ENCODE measurements at places on chromosomes 1 and 21.

- DNase-seq, result no peak
These were observed 3.4 kb upstream of the EEIG2 start for GRCh38 chr1:108556499-108556898.

- peak; percentile 89 for DNase-seq
These were observed 12.3 kb upstream of the GSTM4 start for GRCh38 chr1:109643385-109644230.

DNA sequence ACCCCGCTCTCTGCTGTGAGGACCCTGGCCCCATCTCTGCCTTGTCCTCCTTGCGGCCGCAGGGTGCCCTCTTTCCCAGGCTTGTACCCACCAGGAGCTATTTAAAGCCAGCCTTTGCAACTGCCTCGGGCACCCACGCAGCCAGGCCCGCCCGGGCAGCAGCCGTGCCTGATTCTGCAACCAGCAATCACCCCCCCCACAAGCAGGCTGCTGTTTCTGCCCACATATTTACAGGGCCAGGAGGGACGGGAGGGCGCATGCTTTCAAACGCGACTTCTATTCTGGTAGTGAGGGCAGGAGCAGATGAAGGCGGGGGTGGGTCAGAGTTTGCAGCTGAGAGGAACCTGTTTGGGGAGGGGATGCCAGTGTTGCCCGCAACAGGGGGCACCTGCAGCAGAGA is 13.6 kb downstream of the GABRD start:
- no peak for DNase-seq

- DNase-seq, result no peak
These were observed 99.2 kb downstream of the TRIM11 start for GRCh38 chr1:228307218-228308023.

DNA sequence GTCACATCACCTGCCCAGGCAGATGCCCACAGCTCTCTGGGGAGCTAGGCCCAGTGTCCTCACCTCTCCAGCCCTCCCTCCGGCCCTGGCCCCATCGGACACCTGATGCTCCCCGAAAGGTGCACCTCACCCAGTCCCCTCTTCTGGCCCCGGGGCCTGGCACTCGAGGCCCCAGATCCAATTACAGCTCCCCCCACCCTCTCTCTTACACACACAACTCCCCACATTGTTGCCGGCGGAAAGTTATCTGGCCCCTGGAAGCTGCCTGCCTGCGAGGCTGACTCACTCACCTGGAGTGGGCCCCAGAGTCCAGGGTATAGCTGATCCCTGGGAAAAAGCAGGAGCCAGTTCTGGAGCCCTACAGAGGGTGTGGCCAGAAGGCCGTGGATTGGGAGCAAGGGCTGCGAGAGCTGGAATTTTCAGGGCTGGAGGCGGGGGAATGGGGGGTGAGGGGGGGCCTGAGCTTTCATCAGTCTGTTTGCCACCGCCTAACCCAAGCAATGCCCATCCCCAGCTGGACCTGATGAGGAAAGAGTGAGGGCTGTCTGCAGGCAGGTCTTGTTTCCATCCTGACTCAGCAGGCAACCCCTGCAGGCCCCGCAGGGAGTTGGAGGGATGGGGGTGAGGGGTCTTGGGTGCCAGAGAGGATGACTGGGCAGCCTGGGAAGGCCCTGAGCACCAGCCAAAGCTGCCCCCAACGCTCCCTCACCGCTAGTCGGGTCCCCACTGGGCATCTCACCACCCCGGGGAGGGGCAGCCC is 948 bp downstream of the FBXO2 start:
- DNase-seq, result no peak

- DNase-seq, result no peak
These were observed 18.4 kb upstream of the GFI1 start for GRCh38 chr1:92505015-92505692.

DNA sequence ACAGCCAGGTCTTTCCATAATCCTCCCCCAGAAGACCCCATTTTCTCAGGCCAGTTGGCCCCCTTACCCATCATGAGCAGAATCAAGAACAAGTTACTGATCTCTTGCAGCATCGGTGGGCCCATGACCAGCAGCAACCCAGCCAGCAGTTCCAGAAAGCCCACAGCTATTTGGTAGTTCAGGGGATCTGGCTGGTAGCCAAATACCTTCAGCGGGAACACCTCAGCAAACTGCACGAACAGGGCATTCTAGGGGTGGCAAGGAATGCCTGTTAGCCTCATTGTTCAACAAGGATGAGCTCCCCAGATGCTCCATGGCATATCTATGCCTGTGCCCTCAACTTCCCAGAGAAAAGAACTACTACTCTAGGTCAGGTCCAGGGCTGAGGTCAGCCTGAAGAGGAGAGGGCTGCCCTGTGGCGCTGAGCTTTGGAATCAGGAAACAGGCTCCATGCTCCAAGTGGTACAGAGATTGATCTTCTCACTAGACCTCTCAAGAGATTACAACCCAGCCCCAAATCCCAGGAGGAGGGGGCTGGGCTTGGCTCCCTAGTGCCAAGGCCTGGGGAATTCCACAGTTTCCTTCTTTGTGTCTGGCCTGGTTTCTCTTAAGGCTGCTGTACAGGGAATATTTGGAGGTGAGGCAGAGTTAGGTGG is 1.3 kb downstream of the TMEM35B start:
- peak; percentile 65 for DNase-seq

GRCh38 chr1:154982341-154982740 is 803 bp upstream of the FLAD1 start:
- DNase-seq, result no peak

DNA sequence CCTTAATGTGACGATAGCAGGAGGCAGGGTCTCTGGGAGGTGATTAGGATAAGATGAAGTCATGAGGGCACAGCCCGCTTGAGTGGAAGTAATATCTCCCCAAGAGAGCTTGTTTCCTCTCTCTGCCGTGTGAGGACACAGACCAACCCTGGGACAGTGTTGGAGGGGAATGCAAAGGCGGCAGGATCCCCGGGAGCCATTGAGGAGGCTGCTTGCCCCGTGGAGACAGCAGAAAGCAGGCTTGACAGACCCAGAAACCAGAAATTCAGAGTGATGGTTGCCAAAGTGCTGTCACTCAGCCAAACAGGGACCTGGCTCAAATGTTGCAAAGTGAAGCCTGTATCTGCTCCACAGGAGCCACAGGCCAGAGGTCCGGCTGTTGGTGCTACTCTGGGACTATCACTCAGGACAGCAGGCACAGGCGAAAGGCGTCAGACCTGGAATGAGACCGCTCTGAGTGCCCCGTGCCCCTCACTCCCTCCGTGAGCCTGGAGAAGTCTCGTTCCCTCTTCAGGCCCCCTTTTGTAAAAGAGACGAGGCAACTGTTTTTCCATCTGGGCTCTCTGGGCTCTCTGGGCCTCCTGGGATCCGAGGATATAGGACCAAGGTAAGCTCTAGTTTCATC is 96.6 kb upstream of the VANGL1 start:
- DNase-seq, result no peak

- no peak for DNase-seq
These were observed 13.2 kb upstream of the SEC16B start for GRCh38 chr1:177983077-177983476.

DNA sequence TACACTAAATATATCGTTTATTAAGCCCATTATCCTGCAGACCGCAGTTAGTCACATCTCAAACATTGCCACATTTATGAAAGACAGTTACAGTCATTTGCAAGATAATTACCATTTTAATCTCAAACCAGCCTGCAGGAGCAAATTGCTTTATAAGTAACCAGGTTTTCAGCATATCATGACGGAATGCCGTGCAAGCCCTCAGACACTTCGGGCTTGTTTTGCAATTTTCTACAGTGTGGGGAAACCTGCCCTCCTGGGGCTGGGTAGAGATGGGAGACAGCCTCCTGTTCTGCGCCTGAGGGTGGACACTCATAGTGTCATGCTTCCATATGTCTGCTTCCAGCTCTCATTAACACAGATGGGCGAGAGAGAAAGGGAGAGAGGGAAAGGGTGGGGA is 563.9 kb downstream of the NPHP4 start:
- DNase-seq, result no peak

DNA sequence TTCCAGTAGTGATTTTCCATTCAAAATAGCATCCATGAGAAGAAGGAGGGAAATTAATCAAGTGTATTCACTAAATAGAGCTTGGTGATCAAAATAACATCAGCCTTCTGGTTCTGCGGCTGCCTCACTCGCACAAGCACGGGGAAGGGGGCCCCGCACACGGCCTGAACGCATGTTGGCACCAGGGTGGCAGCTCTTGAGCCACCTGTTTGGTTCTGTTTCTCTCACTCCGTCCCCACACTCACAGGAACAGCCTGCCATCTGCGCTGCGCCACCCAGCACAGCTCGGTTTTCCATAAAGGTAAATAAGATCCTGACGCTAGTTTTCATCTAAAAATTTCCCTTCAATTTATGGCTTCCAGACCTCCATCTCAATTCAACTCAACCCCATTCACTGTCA is 49.4 kb downstream of the TIAM1 start:
- DNase-seq, result no peak

DNA sequence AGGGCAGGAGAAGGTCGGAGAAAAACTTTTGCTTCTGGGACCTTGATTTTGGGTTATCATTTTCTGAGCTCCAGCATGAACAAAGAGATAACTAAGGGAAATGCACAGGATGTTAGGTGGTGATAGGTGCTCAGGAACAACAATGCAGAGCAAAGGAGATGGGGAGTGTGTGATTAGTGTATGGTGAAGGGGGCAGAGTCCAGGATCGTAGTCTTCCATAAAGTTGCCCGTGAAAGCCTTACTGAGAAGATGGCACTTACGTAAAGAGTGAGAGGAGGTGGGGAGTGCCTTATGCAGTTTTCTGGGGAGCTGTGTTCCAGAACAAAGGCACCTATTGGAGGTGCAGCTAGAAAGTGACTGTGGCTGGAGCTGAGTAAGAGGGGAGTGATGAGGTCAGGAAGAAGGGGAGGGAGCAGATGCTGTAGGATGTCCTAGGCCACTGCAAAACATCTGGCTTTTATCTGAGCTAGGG is 11.6 kb downstream of the KCNK1 start:
- DNase-seq, result no peak

GRCh38 chr1:17360272-17360956 is 11.6 kb upstream of the PADI6 start:
- no peak for DNase-seq

DNA sequence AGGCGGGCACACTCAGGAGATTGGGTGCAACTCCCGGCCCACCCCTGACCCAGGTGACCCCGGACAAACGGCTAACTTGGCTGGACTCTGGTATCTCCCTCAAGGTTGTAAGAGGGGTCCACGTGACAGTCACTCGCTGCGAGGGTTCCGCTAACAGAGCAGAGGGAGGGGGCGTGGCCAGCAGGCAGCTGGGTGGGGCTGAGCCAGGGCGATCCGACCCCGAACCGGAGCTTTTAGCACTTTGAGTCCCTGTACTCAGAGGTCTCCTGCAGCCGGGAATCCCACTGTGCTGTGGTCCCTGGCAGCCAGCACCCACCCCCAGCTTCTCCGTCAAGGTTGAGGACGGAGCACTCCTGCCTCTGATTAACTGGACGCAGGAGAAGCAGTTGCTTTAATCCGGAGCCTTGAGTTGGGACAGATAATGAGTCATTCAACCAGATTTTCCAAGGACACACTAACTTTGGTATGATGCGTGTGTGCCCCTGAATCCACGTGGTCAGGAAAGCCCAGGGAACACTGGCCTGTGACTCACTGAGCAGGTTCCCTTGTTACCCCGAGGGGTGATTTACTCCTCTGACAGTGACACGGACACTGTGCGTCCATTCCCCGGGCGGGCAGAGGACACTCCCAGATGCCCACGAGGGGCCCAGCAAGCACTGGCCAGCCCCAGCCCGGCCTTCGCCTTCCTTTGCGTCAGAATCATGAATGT is 16.8 kb downstream of the TRPM2 start:
- DNase-seq, result peak; percentile 73

DNA sequence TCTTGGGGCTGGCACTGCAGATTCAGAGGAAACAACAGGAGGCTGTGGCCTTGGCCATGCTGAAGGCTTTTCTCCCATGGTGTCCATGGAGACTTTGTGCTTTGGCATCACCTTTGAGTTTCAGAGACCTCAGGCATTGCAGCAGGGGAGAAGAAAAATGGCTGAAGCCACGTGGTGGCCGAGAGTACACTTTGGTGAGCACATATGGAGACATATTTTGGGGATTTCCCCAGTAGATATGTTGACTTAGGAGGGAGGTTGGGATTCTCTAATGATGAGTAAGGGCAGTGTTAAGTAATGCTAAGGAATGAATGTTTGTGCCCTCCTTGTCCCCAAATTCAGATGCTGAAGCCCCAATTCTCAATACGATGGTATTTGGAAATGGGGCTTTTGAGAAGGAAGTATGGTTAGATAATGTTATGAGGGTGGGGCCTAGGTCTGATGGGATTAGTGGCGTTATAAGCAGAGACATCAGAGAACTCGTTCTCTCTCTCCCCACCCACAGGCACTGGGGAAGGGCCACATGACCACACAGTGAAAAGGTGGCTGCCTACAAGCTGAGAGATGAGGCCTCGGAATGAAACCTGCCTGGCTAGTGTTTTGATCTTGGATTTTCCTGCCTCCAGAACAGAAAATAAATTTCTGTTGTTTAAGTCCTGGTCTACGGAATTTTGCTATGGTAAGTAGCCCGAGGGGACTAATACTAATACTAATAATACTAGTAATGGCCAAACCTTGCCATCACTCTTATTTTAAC is 98.6 kb downstream of the TBX19 start:
- DNase-seq, result no peak

- DNase-seq, result no peak
These were observed 45.1 kb downstream of the SMG7 start for GRCh38 chr1:183517401-183517800.

- peak; percentile 91 for DNase-seq
These were observed 144.5 kb downstream of the NAV1 start for GRCh38 chr1:201683397-201683796.

DNA sequence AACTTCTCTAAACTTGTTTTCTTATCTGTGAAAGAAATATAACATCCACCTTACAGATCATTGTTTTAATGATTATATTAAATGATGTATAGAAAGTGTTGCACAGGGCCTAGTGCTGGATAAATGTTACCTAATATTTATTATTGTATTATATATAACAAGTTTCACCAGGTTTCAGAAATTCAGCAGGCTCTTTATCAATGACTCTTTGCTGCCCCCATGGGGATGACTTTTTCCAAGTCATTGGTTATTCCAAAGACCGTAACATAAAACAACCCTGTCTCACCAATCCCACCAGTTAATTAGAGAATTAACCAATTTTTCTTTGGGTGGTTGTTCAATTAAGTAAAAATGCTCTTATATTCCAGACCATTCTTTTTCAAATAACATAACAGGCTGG is 7.3 kb upstream of the DEDD start:
- peak; percentile 51 for DNase-seq

DNA sequence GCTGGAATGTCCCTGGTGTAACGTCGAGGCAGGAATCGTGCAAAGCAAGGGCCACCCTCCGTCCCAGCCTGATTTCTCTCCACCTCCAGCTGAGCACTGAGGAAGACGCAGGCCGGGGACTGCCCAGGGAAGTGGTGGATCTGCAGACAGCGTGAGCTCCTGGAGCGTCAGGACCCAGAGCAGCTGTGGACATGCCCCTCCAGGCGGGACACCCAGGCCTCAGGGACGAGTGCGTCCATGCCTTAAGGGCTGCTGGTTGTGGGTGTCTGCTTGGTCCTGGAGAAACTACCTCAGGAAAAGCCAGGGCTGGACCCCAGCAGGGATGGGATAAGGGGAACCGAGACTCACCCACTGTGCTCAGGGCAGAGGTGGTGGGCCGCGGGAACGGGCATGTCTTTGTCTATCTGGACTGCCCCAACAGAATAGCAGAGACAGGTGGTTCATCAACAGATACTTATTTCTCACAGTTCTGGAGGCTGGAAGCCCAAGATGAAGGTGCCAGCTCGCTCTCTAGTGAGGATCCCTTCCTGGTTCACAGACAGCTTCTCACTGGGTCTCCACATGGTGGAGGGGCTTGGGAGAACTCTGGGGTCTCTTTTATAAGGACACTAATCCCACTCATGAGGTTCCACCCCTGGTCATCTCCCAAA is 5.8 kb upstream of the MMEL1 start:
- no peak for DNase-seq

Data from WERI-Rb-1 (cell line).